ENCODE measurements at places on chromosomes 16 and 17.

DNA sequence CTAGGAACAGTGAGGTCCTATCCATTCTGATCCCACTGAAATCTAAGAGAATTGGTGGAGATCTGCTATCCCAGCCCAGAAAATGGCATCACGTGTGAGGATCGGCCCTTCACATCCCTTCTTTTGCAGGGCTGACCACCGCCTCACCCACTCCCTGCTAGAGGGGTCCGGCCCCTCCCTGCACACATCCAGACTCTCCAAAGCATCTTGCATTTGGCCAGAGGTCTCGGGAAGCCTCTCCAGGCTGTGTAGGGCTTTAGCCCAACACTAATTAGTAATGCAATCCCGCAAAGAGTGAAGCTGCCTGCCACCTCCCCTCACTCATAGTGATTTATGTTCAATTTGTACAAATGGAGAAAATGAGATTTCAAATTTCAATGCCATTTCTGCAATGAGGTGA, 434.4 kb upstream of the ZFHX3 start:
- no peaks in the 10 kb centered on the region for H3K4me1 ChIP-seq
- H3K27me3 ChIP-seq, result no peaks in the 10 kb centered on the region
- H3K36me3 ChIP-seq, result no peaks in the 10 kb centered on the region
- H3K27ac ChIP-seq, result no peak overlapping the region
- H3K4me3 ChIP-seq, result no peak overlapping the region

- no peak overlapping the region for H3K4me3 ChIP-seq
- no peaks in the 10 kb centered on the region for H3K4me1 ChIP-seq
- H3K27ac ChIP-seq, result no peak overlapping the region
- H3K36me3 ChIP-seq, result no peaks in the 10 kb centered on the region
- DNase-seq, result peak; percentile 74
Measured at GRCh38 chr17:15171167-15172047, 93.7 kb downstream of the PMP22 start.

DNA sequence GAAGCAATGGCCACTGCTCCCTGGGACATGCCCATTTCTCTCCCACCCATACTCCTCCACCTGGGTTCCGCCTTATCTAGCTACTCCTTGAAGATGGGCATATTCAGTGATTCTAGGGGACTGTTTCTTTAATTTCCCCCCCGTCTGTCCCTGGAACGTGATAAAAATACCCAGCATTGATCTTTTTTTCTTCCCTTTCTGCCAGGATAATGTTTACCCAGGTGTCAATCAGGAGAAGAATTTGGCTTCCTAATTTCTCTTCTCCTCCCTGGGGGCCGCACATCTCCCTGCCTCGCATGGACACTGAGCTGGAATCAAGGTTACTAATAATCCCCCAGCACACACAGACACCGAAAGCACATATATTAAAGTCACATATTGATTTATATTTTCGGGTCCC, 35.2 kb downstream of the DCAKD start:
- H3K27me3 ChIP-seq, result no peaks in the 10 kb centered on the region
- no peak for DNase-seq
- peaks cover 40% of the 10 kb centered on the region for H3K4me1 ChIP-seq
- no peaks in the 10 kb centered on the region for H3K36me3 ChIP-seq
- H3K27ac ChIP-seq, result no peak overlapping the region
- no peak overlapping the region for H3K4me3 ChIP-seq

DNA sequence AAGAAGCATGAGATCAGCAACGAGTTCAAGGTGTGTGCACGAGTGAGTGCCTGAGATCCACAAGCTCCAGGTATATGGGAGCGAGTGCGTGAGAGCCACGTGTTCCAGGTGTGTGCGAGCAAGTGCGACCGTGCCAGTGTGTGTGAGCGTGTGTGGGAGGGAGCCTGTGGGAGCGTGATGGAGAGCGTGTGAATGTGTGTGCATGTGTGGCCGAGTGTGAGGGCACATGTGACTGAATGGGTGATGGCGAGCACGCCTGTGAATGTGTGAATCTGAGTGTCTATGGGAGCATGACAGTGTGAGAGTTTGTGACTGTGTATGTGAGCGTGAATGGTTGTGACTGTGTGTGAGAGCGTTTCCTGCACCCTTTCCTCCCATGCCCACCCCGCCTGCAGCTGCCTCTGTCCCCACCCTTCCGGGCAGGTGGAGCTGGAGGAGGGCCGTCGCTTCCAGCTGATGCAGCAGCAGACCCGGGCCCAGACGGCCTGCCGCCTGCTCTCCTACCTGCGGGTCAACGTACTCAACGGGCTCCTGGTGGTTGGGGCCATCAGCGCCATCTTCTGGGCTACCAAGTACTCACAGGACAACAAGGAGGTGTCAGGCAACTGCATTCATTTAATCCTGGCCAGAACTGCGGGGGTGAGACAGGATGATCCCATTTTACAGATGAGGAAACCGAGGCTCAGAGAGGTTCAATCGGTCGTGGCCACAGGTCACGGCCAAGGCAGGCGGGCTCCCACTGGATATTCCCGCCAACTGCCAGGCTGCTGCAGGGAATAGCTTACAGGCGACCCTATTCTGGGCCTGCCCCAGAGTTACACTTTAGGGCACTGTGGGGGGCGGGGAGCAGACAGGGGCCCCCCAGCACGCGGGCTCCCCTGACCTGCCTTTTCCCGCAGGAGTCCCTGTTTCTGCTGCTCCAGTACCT, 3.7 kb downstream of the TMC8 start:
- DNase-seq, result no peak
- no peaks in the 10 kb centered on the region for H3K36me3 ChIP-seq
- H3K27me3 ChIP-seq, result no peaks in the 10 kb centered on the region
- H3K4me1 ChIP-seq, result no peaks in the 10 kb centered on the region
- H3K4me3 ChIP-seq, result no peak overlapping the region
- no peak overlapping the region for H3K27ac ChIP-seq

- H3K4me1 ChIP-seq, result no peaks in the 10 kb centered on the region
- H3K27ac ChIP-seq, result no peak overlapping the region
- H3K27me3 ChIP-seq, result no peaks in the 10 kb centered on the region
- DNase-seq, result no peak
- H3K36me3 ChIP-seq, result no peaks in the 10 kb centered on the region
Measured at GRCh38 chr16:17963185-17963836, 373.2 kb downstream of the NPIPA8 start.

DNA sequence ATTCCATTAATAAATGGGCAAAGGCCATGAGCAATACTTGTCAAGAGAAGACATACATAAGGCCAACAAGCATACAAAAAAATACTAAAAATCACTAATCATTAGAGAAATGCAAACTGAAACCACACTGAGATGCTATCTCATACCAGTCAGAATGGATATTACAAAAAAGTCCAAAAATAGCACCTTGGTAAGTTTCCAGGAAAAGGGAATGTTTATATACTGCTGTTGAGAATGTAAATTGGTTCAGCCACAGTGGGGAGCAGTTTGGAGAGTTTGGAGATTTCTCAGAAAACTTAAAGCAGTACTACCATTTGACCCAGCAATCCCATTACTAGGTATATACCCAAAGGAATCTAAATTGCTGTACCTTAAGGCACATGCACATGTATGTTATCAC, 467.7 kb downstream of the CDH11 start:
- H3K27ac ChIP-seq, result no peak overlapping the region
- no peaks in the 10 kb centered on the region for H3K4me1 ChIP-seq
- DNase-seq, result no peak

GRCh38 chr17:27586203-27586721, 44.7 kb upstream of the LGALS9 start:
- peaks cover 9% of the 10 kb centered on the region for H3K36me3 ChIP-seq
- H3K4me1 ChIP-seq, result no peaks in the 10 kb centered on the region
- H3K4me3 ChIP-seq, result no peak overlapping the region
- H3K27me3 ChIP-seq, result no peaks in the 10 kb centered on the region

- DNase-seq, result no peak
- no peaks in the 10 kb centered on the region for H3K27me3 ChIP-seq
- H3K4me3 ChIP-seq, result no peak overlapping the region
- H3K4me1 ChIP-seq, result no peaks in the 10 kb centered on the region
- H3K36me3 ChIP-seq, result no peaks in the 10 kb centered on the region
Measured at GRCh38 chr17:57097832-57098421, 12.9 kb downstream of the AKAP1 start.

DNA sequence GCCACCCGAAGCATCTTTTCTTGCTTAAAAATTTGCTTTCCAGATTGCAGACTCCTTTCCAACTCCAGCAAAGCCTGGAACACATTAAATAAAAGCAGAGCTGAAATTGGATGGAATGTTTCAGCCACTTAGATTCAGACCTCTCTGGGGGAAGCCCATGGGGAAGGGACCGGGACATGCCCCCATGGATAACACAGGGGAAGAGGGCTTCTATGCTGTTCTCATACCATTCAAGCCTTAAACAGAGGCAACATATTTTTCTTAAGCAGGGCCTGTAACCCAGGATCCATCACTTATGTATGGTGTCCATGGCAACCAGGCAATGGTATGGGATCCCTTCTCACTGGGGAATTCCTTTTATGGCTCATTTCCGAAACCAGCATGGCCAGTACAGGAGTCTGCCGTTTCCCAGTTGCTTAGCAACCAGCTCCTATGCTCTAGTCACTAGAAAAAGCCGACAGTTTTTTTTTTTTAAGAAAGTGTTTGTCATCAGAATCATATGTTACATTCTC, 62.0 kb upstream of the MARCHF10 start:
- no peaks in the 10 kb centered on the region for H3K4me1 ChIP-seq
- no peaks in the 10 kb centered on the region for H3K27me3 ChIP-seq
- H3K27ac ChIP-seq, result no peak overlapping the region
- no peak overlapping the region for H3K4me3 ChIP-seq
- no peaks in the 10 kb centered on the region for H3K36me3 ChIP-seq

- no peak for DNase-seq
- H3K36me3 ChIP-seq, result peaks cover 57% of the 10 kb centered on the region
- H3K27me3 ChIP-seq, result no peaks in the 10 kb centered on the region
- no peaks in the 10 kb centered on the region for H3K4me1 ChIP-seq
- no peak overlapping the region for H3K4me3 ChIP-seq
Measured at GRCh38 chr17:35138218-35138617, 3.9 kb downstream of the NLE1 start.

DNA sequence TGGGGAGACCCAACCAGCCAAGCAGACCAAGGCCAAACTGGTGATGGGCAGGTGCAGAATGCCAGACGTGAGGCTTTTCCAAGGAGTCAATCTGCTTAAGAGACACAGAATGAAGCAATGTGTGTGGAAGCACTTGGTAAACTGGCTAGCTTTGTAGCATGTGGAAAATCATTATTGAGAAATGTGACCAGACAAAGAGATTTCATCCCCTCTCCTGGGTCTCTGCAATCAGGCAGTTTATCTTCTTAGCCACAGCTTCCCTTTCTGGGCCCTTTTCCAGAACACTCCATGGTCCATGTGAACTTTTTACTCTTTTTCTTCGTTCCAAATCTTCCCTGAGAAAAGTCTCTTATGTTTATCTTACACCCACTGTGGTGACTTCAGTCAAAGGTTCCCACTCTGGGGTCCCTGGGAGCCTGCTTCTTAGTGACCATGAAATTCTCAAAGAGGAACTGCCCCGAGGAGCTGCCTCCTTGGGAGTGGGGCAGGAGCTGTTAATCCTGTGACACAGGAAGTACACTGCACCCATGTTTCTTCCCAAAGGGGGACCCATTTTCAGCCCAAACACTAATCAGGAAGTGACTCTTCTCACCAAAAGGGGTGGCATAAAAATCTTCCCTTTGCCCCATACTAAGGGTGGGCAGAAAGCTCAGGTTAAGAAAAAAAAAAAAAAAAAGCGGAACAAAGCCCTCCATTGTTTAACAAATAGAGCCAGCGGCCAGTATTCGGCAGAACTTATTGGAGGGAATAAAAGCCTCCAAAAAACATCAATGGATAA, 346.2 kb upstream of the ASIC2 start:
- H3K4me1 ChIP-seq, result no peaks in the 10 kb centered on the region
- no peaks in the 10 kb centered on the region for H3K27me3 ChIP-seq
- no peak for DNase-seq
- no peak overlapping the region for H3K27ac ChIP-seq
- no peak overlapping the region for H3K4me3 ChIP-seq
- no peaks in the 10 kb centered on the region for H3K36me3 ChIP-seq

GRCh38 chr16:68179855-68180254, 56.1 kb downstream of the ESRP2 start:
- H3K4me1 ChIP-seq, result no peaks in the 10 kb centered on the region
- H3K27me3 ChIP-seq, result no peaks in the 10 kb centered on the region
- peaks cover 40% of the 10 kb centered on the region for H3K36me3 ChIP-seq

- no peaks in the 10 kb centered on the region for H3K36me3 ChIP-seq
- H3K4me3 ChIP-seq, result no peak overlapping the region
- no peak overlapping the region for H3K27ac ChIP-seq
- no peak for DNase-seq
- H3K27me3 ChIP-seq, result peaks cover 2% of the 10 kb centered on the region
- no peaks in the 10 kb centered on the region for H3K4me1 ChIP-seq
Measured at GRCh38 chr17:39769974-39770587, 32.3 kb downstream of the GRB7 start.

- H3K27me3 ChIP-seq, result no peaks in the 10 kb centered on the region
- peak overlapping the region; percentile 81 for H3K4me3 ChIP-seq
- H3K36me3 ChIP-seq, result peaks cover 38% of the 10 kb centered on the region
- H3K4me1 ChIP-seq, result peaks cover 34% of the 10 kb centered on the region
Measured at GRCh38 chr16:30761427-30761927, 385 bp downstream of the CFAP119 start.

- peaks cover 1% of the 10 kb centered on the region for H3K4me1 ChIP-seq
- no peak for DNase-seq
- no peaks in the 10 kb centered on the region for H3K27me3 ChIP-seq
- H3K4me3 ChIP-seq, result no peak overlapping the region
- no peak overlapping the region for H3K27ac ChIP-seq
- no peaks in the 10 kb centered on the region for H3K36me3 ChIP-seq
Measured at GRCh38 chr16:24723663-24724062, 5.8 kb upstream of the TNRC6A start.

Measured in right atrium auricular region (tissue), 2 donors.